ENCODE measurements at places on chromosomes 5 and 9.

- DNase-seq, result no peak
These were observed 274.4 kb downstream of the MAN2A1 start for GRCh38 chr5:109964136-109964535.

GRCh38 chr9:114178756-114179450, 23.6 kb downstream of the COL27A1 start:
- no peak for DNase-seq

DNA sequence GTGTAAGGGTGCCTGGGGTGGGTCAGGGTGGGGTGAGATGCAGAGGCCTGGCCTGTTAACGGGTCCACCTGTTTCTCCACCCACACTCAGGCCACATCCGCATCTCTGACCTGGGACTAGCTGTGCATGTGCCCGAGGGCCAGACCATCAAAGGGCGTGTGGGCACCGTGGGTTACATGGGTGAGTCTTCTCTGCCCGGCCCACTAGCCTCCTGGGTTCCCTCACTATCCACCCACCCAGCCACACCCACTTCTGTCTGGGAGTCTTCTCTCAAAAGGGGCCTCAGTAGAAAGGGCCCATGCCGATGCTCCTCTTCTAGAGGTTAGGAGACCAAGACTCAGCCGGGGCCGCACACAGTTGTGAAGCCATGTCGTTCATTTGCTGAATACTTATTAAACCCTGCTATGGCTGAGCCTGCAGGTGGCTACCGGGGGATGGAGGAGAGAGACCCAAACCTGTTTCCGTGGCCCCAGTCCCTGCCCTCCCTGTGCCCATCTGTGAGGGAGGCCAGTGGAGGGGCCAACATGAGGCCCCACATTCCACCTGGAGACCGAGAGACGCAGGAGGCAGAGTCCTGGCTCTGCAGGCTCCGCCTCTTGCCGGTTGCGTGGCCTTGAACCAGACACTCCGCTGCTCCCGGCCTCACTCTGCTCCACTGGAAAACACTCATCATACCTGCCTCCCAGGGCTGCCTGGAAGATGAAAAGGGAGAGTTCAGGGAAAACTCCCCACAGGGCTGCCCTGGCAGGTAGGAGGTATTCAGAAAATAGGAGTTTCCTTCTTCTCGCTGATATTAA, 8.7 kb downstream of the GRK6 start:
- DNase-seq, result no peak

DNA sequence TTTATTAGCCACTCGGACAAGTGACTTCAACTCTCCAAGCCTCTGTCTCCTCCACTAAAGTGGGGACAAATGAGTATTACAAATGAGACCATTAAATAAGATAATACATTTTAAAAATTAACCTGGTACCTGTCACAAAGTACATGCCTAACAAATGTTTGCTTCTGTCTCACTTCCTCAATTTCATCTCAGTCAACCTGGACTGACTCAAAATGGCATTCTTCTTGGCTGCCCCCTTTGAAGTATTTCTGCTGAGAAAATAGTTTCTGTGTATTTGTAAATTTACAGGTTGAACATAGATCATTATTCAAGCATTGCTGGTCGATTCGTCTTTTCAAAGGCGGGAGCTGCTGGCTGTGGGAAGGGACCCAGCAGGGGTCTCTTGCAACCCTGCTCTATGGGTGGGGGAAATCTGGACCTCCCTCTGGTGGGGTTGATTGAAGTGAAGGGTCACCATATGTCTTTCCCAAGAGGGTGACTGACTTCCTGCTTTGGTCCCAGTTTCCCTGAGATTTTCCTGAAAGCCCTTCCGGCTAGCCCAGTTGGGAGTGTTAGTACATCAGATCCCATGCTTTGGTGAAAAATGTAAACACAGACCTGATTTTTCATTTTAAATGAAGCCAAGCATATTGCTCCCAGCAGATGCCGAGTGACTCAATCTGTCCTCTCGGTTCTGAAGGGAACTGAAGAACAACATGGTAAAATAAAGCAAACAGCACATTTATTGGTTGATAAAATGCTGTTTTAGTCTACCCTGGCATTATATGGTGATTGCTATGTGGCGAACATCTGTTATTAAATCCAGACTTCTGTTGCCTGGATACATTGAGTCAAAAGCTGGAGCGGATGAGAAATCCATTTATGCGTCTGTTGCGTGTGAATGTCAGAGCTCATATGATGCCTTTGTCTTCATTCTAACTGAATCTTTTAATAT, 73.0 kb downstream of the KCNIP1 start:
- DNase-seq, result no peak

- DNase-seq, result peak; percentile 88
These were observed 47.3 kb downstream of the S1PR3 start for GRCh38 chr9:89038382-89039103.

GRCh38 chr9:19521205-19521604, 112.4 kb downstream of the ACER2 start:
- DNase-seq, result no peak

DNA sequence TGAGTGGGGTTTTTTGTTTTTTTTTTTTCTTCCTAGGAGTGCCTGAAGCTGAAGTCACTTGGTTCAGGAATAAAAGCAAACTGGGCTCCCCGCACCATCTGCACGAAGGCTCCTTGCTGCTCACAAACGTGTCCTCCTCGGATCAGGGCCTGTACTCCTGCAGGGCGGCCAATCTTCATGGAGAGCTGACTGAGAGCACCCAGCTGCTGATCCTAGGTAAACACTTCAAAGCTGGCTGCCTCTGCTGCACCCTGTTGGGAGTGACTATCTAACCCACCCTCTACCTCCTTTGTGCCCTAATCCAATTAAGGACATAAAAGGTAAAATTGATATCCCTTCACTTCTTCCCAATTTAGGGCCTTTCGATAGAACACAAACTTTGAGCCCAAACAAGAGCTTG, 206.8 kb downstream of the SAXO1 start:
- no peak for DNase-seq

DNA sequence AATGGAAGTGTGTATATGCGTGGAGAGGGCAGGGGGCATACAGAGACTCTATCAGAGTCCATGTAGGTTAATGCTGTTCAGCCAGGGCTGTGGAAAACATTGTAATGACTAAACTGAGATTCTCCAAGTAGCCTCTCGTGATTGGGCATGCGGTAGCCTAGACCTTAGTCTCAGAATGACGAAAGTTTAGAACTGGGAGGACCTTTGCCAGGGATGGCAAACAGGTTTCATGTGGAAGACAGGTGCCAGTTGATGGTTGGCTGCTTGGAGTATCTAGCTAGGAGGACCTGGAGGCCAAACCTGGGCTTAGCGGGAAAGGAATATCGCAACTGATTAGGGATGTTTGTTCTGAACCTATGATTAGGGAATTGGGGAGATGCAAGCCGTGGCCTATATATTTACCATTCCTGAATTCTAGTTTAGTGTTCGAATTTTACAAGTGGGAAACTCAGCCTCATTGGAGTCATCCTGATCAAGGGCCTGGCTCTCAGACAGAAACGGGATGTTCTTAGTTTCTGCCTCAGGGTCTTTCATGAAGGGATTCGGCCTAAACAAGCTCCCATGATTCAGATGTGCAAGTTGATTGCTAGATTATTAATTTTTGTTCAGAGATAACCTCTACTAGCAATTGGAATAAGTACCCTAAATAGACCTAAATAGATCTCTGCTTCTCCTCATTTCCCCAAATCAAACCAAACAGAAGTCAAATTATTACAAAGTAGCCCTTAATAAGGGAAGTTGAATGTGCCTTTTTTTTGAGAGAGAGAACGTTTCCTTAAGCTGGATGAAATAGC, 26.8 kb upstream of the TJP2 start:
- DNase-seq, result no peak

DNA sequence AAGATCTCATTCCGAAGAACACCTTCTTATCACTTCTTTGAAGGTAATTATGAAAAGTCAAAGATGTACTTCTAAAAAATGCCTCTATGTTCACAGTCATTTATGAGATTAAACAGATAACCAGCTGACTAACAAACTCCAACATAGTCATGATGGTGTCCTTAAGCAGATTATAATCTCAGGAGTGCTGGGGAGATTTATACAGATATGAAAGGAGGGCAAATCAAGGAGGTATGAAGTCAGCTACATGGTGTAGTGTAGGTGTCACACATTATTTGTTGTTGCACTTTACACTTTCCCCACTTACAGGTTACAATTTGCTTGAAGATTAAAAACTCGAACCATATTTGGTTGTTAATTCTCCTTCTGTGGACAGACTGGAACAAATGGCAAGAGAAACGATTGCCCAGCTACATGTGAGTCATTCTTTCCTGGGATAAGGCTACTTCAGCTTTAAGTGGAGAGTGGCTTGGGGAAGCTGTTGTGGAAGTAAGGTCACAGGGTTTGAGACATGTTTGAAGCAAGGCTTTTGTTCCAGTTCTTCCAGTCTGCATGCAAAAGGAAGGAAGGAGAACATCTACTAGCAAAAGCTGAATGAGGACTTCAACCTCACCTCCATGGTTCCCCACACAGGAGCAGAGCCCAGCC, 320.1 kb downstream of the ADGRV1 start:
- DNase-seq, result peak; percentile 74

DNA sequence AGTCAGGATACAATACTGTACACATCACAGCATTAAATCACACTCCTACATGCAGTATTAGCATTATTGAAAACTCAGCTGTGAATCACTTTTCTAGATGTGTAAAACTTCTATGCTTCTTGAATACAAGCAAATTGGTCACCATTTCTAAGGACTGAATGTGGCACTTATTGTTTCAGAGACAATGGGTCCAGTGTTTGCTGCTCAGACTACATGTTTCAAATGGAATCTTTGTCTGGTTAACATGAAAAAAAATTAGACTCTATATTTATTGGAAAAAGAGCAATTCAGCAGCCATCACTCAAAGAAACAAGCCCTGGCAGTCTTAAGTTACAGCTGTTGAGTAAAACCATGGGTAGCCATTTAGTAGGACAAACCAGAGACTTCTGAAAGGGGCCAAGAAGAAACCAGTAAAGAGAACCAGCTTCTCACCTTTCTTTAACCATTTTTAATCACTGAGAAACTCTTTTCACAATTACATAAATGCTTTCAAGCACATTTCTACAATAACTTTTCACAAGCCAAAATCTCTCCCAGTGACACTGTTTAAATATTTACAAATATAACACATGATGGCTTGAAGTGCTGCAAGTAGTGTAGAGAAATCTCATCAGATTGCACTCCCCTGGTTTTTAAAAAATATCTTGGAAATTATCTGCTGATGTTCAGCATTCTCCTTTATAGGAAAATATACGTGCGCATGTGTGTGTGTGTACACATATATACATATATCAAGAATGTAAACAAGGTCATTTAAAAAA, 35.2 kb downstream of the OR2K2 start:
- no peak for DNase-seq

GRCh38 chr9:38682713-38683112, 37.2 kb downstream of the FAM240B start:
- peak; percentile 92 for DNase-seq

DNA sequence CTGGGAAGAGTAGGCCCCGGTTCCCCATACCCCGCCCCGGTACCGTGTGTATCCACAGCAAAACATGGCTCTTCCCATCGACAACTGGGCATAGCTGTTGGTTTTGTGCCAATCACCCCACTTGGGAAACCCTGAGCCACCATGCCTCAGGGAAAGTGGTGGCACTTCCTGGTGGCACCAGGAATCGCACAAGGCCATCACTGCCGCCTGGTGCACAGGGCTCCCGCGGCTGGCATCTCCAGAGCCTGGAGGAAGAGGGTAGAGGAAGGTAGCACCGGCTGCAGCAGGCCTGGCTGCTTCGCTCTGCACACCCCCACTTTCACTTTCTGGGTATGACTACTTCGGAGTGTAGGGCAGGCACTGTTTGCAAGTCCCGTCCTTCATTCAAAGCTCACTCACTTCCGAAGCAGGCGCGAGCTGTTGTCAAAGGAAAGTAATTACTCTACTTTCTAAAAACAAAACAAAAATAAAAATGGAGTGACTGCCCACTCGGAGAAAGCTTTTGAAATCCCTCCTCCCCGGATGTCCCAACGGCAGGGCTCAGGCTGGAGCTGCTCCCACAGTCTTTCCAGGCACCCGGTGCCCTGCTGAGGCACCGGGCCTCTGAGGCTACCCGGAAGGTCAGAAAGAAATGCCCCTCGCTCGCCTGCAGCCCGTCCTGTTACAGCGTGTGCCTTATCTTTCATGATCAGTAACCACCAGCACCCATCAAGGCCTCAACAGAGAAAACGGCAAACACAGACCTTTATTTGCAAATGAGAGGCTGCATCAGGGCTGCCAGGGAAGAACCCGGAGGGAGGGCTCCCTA, 2.0 kb downstream of the BRD3 start:
- DNase-seq, result peak; percentile 74

DNA sequence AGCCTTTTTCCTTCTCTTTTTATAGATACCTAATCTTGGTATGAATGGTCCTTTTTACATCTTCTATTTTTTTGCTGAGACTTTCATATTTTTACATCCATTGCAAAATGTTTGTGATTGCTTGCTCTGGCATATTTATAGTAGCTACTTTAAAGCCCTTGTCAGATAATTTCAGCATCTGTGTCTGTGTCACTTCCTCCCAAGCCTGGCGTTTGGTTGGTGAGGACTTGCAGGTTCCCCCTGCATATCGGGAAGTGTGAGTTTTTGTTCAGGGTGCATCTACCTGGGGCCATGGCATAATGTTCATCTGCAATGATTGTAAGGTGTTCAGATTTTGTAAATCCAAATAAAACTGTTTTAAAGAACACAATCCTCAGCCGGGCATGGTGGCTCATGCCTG, 8.9 kb downstream of the FBXW5 start:
- DNase-seq, result no peak

DNA sequence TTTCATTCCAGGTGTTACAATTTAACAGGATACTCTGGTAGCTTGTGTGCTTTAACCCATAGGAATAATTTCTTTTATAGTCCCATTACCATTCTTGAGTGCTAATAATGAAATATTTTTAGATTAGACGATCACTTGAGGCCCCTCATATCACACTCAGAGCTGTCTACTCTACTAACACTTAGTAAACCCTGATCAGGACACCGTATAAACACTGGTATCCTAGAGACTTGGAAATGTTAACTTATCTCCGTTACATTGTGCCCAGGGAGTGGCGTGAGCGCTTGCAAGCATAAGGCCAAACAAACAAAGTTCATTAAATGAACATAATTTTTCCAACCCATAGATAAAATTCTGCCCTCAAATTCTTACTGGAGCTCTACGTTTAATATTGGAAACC, 42.2 kb upstream of the RFX3 start:
- DNase-seq, result no peak

- no peak for DNase-seq
These were observed 365.1 kb downstream of the ENC1 start for GRCh38 chr5:74275171-74275992.

- no peak for DNase-seq
These were observed 6.4 kb downstream of the FPGS start for GRCh38 chr9:127809002-127809539.
